Ascending aorta (tissue), 2 donors: ENCODE measurements at places on chromosomes 6 and 20.

DNA sequence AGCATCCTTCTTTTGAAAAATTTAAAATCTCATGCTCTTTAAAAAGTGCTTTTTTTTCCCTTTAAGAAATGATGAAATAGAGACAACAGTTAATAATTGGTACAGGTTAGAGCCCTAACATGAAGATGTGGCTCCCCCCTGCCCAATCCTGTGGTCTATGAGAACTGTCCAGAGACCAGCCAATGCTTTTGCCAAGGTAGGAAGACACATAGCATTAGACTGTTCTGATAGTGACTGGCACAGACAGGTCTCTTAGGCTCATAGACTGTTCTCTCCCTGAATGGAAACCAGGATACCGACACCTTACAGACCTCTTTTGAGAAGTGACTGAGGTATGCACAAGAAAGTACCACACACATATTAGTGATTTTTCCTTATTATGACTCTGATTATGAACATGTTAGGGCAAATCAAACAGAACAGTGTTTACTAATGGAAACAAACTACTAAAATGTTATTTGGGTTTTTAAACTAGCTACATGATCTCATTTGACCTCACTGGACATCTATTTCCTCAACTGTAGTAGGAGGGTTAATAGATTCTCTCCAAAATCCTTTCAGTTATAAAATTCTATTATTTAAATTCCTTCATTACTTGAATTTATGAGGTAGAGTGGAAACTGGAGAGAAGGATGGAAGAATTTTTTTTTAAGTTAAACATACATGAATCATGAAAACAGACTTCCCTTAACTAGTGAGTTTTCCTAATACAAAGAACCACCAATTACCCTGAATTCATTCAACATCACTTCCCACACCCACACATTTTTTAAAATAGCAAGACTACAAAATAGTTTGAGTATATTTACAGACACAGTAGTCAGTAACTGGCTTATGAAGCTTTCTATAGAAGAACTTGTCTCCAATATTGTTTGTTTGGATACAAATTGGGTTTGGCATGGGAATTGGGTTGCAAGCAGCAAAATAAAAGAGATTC is 120.4 kb downstream of the OGFRL1 start:
- DNase-seq: no peak

- no peak for DNase-seq
Observed at GRCh38 chr6:91976797-91977196, 1389.9 kb upstream of the MAP3K7 start.

- DNase-seq: no peak
Observed at GRCh38 chr20:18412221-18412901, 54.5 kb downstream of the DZANK1 start.

DNA sequence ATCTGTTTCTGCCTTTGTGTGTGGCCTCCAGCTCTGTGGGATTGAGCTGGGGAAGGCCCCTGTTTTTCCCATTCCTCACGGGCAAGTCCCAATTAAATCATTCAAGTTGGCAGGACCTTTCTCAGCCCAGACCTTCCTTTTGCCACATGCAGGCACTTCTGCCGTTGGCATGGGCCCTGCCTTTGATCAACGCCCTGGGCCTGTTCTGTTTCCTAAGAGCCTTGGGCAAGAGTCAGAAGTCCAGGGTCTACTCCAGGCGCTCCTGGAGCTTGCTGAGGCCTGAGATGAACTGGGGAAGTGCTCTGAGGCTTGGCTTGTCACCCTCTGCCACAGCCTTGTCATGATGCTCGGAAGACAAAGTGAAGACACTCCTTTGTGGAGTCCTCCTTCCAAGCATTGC is 7.1 kb downstream of the IP6K3 start:
- DNase-seq: no peak

- no peak for DNase-seq
Observed at GRCh38 chr6:12238219-12238618, 51.9 kb upstream of the EDN1 start.
